ENCODE measurements at places on chromosomes 12 and 14. TPM values are rescaled to one million over a fixed set of nuclear protein-coding genes. Genes with fewer than 3 reads are reported as not detected.

DNA sequence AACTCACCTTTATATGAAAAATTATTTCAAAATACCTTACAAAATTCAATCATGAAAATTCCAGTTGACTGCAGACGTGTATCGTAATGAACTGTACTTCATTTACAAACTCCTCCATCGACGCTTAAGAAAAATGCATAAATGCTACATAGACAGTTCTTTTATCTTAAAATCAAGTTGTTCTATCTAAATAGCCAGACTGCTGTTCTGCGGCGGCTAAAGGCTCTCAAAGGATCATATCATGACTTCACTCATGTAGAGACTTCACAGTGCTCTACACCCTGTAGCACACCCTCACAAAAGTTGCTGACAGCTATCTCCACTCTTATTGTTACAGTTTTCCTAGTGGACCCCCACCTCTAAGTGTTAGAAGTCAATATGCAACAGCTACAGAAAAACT lies 5.2 kb downstream of the KRAS start:
- H3K4me3 ChIP-seq: no peak overlapping the region
- no peak for DNase-seq
- no peaks in the 10 kb centered on the region for H3K36me3 ChIP-seq
- H3K4me1 ChIP-seq: peaks cover 12% of the 10 kb centered on the region
- H3K27me3 ChIP-seq: no peaks in the 10 kb centered on the region

- H3K4me3 ChIP-seq: no peak overlapping the region
- no peaks in the 10 kb centered on the region for H3K4me1 ChIP-seq
- H3K27me3 ChIP-seq: no peaks in the 10 kb centered on the region
- H3K36me3 ChIP-seq: no peaks in the 10 kb centered on the region
These were observed 270.4 kb downstream of the NEDD1 start for GRCh38 chr12:97177481-97177880.

GRCh38 chr14:30974628-30975027 lies 50.8 kb upstream of the AP4S1 start:
- no peak for DNase-seq
- peaks cover 44% of the 10 kb centered on the region for H3K4me1 ChIP-seq
- no peaks in the 10 kb centered on the region for H3K36me3 ChIP-seq
- H3K27me3 ChIP-seq: no peaks in the 10 kb centered on the region
- no peak overlapping the region for H3K27ac ChIP-seq

DNA sequence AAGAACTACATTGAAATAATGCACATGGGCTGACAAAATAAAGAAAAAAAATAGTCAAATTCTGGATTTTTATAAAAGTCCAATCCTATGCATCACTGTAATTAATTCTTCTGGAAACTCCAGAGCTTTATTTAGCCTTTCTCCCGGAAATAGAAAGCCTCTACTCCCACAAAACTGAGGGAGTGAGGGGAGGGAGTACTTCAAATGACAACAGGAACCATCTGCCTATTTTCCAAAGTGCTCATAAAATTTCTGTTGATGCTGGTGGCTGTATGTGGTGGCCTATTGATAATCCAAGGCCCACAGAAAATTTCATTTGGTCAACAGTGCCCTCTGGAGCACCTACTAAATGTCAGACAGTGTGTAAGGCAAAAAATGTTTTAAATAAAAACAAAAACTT lies 64.6 kb downstream of the KIF21A start:
- no peaks in the 10 kb centered on the region for H3K27me3 ChIP-seq
- H3K27ac ChIP-seq: no peak overlapping the region
- no peaks in the 10 kb centered on the region for H3K4me1 ChIP-seq

GRCh38 chr12:104356231-104357115 lies 52.9 kb downstream of the EID3 start:
- no peak overlapping the region for H3K27ac ChIP-seq
- no peak overlapping the region for H3K4me3 ChIP-seq
- DNase-seq: peak; percentile 35
- H3K4me1 ChIP-seq: no peaks in the 10 kb centered on the region
- peaks cover 10% of the 10 kb centered on the region for H3K36me3 ChIP-seq

- H3K27ac ChIP-seq: no peak overlapping the region
- no peaks in the 10 kb centered on the region for H3K27me3 ChIP-seq
- DNase-seq: no peak
- no peak overlapping the region for H3K4me3 ChIP-seq
- H3K4me1 ChIP-seq: no peaks in the 10 kb centered on the region
- no peaks in the 10 kb centered on the region for H3K36me3 ChIP-seq
These were observed 56.5 kb upstream of the HIF1A start for GRCh38 chr14:61638595-61639387.

DNA sequence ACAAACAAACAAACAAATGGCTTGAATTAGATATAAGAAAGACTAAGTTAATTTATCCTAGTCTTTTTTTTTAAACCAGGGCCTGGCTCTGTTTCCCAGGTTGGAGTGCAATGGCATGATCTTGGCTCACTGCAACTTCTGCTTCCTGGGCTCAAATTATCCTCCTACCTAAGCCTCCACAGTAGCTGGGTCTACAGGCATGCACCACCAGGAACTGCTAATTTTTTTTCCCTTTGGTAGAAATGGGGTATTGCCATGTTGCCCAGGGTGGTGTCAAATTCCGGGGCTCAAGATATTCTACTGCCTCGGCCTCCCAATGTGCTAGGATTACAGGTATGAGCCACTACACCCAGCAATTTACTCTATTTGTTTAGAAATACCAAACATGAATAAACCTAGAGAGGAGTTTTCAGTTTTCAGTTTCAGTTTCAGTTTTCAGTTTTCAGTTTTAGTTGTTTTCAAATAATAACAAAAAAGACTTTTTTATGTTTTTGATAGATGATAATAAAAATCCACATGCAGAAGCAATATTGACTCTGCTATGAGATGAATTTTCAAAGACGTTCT lies 817.0 kb downstream of the FLRT2 start:
- no peak for DNase-seq
- H3K27ac ChIP-seq: no peak overlapping the region
- no peaks in the 10 kb centered on the region for H3K36me3 ChIP-seq
- H3K4me1 ChIP-seq: no peaks in the 10 kb centered on the region

DNA sequence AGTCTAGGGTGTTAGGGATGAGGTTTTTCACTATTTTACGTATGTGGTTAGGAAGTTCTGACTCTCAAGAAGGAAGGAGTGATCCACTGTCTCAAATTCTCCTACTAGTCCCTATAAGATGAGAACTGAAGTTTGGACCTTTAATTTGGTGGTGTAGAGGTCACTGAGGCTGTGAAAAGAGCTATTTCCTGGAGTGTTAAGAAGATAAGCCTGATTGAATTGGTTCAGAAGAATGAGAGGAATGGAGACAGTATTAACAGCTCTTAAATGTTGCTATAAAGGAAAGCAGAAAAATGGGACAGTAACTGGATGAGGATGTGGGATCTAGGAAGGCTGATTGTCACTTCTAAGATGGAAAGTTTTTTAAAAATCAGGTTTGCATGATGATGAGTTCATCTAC lies 57.6 kb downstream of the CNTN1 start:
- no peaks in the 10 kb centered on the region for H3K4me1 ChIP-seq
- no peak for DNase-seq
- no peak overlapping the region for H3K27ac ChIP-seq
- H3K4me3 ChIP-seq: no peak overlapping the region
- no peaks in the 10 kb centered on the region for H3K27me3 ChIP-seq

DNA sequence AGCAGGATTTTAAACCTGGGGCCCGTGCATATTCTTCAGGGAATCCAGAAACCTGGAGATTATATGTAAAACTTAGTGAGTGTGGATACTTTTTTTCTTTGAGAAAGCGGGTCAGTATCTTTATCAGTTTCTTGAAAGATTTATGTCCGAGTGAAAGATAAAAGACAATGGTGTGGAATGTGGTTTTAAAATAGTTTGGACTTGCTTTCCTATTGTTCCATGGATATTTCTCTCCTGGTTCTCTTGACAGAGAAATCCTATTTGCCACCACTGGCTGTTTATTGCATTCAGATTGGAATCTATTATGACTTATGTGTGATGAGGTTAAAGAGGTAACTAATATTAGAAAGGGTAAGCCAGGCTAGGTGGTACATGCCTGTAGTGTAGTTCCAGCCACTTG lies 27.4 kb downstream of the KTN1 start:
- no peak overlapping the region for H3K4me3 ChIP-seq
- H3K36me3 ChIP-seq: no peaks in the 10 kb centered on the region
- peaks cover 21% of the 10 kb centered on the region for H3K4me1 ChIP-seq
- no peak for DNase-seq
- H3K27ac ChIP-seq: no peak overlapping the region

DNA sequence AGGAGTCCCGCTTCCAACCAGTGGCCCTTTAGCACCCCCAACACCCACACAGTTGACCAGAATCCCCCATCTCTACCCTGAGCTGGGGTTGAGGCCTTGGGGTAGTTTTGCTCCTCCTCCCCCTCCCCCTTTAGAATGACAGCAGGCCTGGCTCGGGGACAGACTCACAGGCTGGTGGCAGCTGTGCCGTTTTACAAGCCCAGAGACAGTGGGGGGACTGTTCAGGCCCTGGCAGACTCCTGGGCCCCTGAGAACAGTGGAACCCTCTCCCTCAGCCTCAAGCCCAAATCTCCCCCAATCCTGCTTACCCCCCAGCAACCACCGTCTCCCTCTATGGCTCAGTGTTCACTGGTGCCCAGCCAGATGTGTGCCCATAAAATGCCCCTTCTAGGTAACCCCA lies 10.1 kb downstream of the TMEM119 start:
- no peak for DNase-seq
- H3K4me1 ChIP-seq: no peaks in the 10 kb centered on the region
- no peak overlapping the region for H3K4me3 ChIP-seq
- H3K27ac ChIP-seq: no peak overlapping the region

- H3K4me3 ChIP-seq: no peak overlapping the region
- peaks cover 17% of the 10 kb centered on the region for H3K4me1 ChIP-seq
- H3K27ac ChIP-seq: no peak overlapping the region
- no peak for DNase-seq
- no peaks in the 10 kb centered on the region for H3K27me3 ChIP-seq
These were observed 2.9 kb downstream of the PRMT5 start for GRCh38 chr14:22926316-22926715.

DNA sequence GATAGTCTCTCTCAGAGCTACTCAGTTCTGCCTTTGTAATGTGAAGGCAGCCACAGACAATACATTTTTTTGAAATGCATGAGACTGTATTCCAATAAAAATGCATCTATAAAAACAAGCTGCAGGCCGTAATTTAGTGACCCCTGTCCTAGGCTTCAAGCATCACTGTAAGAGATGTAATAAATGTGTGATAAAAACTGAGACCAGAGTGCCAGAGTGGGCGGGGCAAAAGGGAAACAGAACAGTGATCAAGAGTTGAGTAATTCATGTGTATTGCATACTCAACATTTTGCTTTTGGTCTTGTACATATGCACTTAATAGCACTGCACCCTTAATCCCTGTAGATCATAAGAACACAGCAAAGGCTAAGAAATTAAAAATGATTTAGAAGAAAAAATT lies 743.5 kb downstream of the DIO2 start:
- H3K4me3 ChIP-seq: no peak overlapping the region
- no peaks in the 10 kb centered on the region for H3K36me3 ChIP-seq
- H3K4me1 ChIP-seq: no peaks in the 10 kb centered on the region
- DNase-seq: no peak

DNA sequence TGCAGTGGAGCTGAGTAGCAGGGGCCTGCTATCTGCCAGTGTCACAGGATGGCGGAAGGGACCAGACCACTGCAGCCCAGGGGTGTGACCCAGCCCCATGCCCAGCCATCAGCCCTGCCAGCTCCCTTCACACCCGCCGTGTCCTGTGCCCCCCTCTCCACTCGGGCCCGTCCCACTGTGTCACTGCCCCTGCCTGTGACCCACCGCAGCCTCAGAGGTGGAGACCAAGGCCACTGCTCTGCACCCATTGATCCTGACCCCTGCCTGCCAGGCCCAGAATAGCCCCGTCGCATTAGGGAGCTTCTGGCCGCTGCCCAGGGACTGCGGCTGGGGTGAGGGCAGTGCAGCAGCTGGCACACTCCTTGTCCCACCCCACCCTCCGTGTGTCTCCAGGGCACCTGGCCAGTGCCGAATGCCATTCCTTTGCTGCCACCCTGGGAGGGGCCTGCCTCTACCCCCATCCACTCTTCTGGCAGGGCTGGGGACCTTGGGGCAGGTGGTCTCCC lies 2.1 kb upstream of the CRIP2 start:
- DNase-seq: no peak
- peaks cover 5% of the 10 kb centered on the region for H3K36me3 ChIP-seq
- no peaks in the 10 kb centered on the region for H3K27me3 ChIP-seq
- no peak overlapping the region for H3K27ac ChIP-seq
- no peak overlapping the region for H3K4me3 ChIP-seq
- H3K4me1 ChIP-seq: peaks cover 6% of the 10 kb centered on the region

The GLIPR1 gene
- 27.4 TPM for total RNA-seq

The CD163L1 gene
- total RNA-seq: 1.1 TPM

The MRPL52 gene
- total RNA-seq: 68.1 TPM

The IL31 gene
- not detected for total RNA-seq

The PLA2G1B gene
- 1.3 TPM for total RNA-seq

The LRTM2 gene
- not detected for total RNA-seq

The ADSS1 gene
- 10.0 TPM for total RNA-seq

The RIMBP2 gene
- total RNA-seq: 0.18 TPM

Measured in adrenal gland (tissue), 19 donors.